ENCODE measurements at places on chromosomes 16 and 17.

DNA sequence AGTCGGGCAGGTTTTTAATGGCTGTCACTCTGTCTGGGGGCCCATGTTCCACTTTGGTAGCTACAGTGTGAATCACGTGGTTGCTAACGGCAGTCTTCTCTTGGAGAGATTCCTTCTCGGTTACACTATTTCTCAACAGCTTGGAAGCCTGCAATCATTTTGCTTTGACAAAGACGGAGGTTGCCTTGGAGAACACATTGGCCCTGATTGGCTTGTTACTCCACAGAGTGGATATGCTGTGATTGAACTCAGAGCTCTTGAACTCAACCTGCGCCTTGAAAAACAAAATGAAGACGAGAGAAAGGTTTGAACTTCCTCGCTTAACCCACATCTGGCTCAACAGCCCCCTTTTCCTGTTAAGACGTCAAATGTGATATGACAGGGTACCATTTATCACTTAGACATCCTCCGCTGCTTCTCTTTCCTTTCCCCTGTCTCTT, 218.9 kb downstream of the MAF start:
- no peak for DNase-seq

GRCh38 chr16:25716186-25716585, 24.4 kb downstream of the HS3ST4 start:
- no peak for DNase-seq

DNA sequence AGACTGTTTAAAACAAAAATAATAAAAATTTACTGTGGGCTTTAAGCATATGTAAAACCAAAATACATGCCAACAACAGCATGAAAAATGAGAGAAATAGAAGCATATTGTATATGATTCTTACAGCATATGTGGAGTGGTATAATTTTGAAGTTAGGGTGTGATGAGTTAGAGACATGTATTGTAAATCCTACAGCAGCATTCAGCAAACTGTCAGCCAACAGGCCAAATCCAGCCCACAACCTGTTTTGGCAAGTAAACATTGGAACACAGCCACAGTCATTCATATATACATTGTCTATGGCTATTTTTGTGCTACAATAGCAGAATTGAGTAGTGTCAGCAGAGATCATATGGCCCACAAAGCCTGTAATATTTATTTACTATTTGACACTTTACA, 42.3 kb downstream of the ZNF18 start:
- DNase-seq = no peak

GRCh38 chr17:43220511-43221125, 7.8 kb downstream of the CCDC200 start:
- DNase-seq = no peak

GRCh38 chr17:30347488-30347887, 13.6 kb upstream of the TMIGD1 start:
- no peak for DNase-seq

DNA sequence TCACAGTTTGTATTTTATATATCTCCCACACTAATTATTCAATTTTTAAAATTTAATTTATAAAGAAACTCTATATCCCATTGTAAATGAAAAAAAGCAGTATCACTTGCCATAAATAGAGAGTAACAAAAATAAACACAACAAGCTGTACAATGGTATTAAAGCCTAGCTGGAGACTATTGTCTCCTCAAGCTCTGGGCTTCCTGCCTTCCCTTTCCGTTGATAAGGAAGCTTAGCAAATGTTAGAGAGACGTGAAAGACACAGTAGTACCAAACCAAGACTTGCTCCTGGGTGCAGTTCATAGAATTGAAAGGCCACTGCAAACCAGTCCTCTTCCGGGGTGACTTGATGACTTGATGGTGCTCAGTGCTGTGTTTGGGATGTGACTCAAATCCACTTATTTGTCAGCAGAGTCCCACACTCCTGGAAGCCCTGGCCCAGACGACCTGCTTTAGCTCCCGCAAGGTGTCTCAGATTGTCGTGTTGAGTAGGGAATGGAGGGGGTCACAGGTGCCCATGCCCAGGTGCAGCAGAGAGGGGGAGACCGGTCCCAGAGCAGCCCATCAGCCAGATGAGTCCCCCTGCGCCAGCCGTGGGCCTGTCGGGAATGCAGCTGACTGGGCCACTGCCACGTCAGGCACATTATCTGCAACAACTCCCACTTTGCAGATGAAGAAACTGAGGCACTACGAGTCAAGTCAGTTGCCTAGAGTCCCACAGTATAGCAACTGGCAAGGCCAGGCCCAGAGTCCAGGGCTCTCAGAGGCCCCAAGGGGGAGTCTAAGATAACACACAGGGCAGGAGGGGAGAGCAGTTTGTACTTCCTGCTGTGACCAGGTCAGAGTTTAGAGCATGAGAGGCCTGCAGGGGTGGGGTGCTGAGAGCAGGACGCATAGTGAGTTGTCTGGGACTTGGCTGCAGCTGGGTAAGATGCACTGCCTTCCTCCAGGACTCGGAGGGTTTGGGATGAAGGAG, 40.5 kb downstream of the PSME3IP1 start:
- DNase-seq = no peak

All from stimulated activated CD8-positive, alpha-beta memory T cell treated with anti-CD3 and anti-CD28 coated beads, Interleukin-12 subunit alpha, Interleukin-12 subunit beta, amount 100 ng/mL, for 1 hour (primary cell).